ENCODE measurements at places on chromosomes 16 and 17.
A peak's percentile ranks its signal among the peaks of the same experiment; 100 is the strongest.

DNA sequence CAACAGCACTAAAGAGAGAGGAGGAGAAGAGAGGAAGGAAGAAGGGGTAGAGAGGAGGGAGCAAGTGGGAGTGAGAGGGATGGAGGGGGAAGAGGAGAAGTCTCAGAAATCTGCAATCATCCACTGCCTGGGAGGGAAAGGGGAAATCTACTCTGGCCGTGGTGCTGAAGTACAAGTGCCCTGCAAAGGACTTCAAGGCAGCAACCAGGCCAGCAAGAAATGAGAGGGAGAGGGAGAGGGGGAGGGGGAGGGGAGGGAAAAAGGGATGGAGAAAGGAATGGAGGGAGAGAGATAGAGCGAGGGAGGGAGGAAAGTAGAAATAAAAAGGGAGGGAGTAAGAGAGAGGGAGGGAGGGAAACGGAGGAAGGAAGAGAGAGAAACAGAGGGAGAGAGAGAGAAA, 130.8 kb upstream of the EEF2KMT start:
- H3K4me3 ChIP-seq, result no peak overlapping the region
- peaks cover 46% of the 10 kb centered on the region for H3K27me3 ChIP-seq
- DNase-seq, result no peak
- H3K4me1 ChIP-seq, result no peaks in the 10 kb centered on the region
- no peak overlapping the region for H3K27ac ChIP-seq

DNA sequence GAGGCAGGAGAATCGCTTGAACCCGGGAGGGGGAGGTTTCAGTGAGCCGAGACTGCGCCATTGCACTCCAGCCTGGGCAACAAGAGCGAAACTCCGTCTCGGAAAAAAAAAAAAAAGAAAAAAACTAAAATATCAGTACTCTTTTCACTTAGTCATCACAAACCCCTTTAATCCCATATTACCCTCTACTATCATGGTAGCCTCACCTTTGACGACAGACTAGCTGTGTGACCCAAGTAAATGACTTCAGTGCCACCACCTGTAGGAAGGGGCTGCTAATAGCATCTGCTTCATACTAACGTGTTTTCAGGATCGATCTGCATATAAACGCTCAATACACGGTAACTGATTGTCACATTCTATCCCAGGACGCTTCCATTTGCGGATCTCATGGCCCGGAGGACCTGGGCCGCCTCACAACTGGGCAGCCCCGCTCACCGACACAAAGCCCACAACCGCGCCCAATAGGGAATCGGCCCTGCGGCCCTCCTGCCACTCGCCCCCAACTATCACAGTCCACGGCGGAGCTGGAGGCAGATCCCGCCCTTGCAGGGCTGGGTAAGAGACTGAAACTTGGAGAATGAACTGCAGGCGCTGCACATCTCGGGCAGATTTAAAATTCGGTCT, 1.1 kb upstream of the ZNF263 start:
- H3K4me3 ChIP-seq, result peak overlapping the region; percentile 100
- H3K27me3 ChIP-seq, result no peaks in the 10 kb centered on the region
- H3K4me1 ChIP-seq, result peaks cover 35% of the 10 kb centered on the region
- DNase-seq, result no peak
- H3K27ac ChIP-seq, result peak overlapping the region; percentile 95

- no peaks in the 10 kb centered on the region for H3K36me3 ChIP-seq
- peaks cover 3% of the 10 kb centered on the region for H3K4me1 ChIP-seq
- H3K27me3 ChIP-seq, result no peaks in the 10 kb centered on the region
- H3K4me3 ChIP-seq, result no peak overlapping the region
- no peak overlapping the region for H3K27ac ChIP-seq
Observed at GRCh38 chr17:33986088-33986487, 269.0 kb upstream of the CCL2 start.

DNA sequence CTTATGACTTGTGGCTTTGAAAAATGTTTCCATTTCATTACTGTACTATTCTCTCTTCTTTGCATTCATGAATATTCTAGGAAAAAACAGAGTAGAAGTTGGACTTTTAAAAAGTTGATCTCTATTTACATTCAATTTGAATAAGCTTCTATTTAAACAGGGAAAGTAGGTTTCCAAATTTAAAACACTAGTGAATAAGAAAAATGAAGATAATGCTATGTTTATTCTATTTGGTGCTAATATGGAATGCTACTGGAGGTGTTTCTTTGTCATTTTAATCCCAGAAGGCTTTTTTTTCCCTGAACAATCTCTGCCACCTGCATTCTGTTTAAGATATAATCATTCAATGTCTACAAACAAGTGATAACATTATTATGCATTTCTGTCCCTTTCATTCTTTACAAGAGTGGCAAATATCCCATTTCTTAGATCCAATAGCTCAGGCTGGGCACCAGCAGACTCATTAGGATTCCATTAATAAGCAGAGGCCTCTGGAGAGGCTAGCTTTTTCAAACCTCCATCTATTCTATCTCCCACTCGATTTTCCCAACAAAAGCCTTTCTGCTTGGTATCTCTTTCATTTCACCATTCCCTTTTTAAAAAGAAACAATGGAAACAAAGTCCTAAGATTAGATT, 1001.6 kb upstream of the CDH8 start:
- no peaks in the 10 kb centered on the region for H3K4me1 ChIP-seq
- H3K27ac ChIP-seq, result no peak overlapping the region
- H3K36me3 ChIP-seq, result no peaks in the 10 kb centered on the region
- no peak for DNase-seq
- H3K27me3 ChIP-seq, result no peaks in the 10 kb centered on the region
- H3K4me3 ChIP-seq, result no peak overlapping the region

- no peak overlapping the region for H3K4me3 ChIP-seq
- no peaks in the 10 kb centered on the region for H3K4me1 ChIP-seq
- H3K36me3 ChIP-seq, result no peaks in the 10 kb centered on the region
- no peak overlapping the region for H3K27ac ChIP-seq
- no peak for DNase-seq
- no peaks in the 10 kb centered on the region for H3K27me3 ChIP-seq
Observed at GRCh38 chr16:63174801-63175200, 1138.6 kb upstream of the CDH8 start.
